ENCODE measurements at places on chromosomes 2 and 18.

DNA sequence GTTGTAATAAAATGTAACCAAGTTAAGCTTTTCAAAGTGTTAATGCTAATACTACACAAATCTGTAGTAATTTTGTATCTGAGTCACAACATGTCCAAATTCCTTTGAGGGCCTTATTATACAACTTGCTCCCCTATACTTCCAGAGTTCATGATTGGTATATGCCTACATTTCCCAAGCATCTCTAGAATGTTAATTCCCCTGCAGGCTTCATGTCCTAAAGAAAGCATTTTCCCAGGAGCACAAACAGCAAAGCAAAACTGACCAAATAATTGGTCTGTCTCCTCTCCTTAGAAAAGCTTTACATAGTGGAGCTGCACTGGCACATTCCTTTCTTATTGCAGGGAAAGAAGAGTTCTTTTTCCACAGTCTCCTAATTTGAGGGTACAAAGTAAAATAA is 3.7 kb downstream of the ALS2 start:
- no peak overlapping the region for H3K4me3 ChIP-seq
- DNase-seq = peak; percentile 21
- no peaks in the 10 kb centered on the region for H3K27me3 ChIP-seq
- no peak overlapping the region for H3K27ac ChIP-seq

DNA sequence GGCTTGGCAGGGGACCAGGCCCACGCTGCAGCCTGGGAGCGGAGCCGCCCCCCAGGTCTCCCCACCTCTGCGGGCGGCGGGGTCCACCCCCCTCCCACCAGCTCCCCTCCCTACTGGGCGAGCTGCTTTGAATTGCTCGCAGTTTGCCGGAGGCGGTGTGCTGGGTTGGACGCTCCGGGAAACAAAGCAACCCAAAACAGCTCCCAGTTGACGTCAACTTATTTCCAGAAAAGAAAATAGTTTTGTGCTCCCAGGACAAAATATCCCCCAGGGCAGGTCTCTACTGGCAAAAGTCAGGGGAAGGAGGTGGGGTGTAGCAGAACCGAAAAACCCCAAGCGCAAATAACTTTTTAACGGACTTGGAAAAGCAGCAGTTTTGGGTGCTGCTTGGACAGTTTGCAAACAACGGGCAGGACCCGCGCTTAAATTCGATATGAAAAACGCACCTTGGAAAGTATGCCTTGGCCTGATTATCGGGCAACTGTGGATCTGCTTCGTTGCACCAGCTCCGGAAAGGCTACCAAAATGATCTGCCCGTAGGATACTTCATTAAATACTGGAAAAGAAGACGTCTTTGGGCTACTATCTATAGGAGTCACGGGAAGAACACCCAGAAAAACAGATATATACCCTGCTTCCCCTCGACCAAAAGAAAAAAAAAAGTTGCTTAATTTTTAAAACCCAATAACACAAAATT is 2.8 kb upstream of the KCTD1 start:
- H3K4me3 ChIP-seq = no peak overlapping the region
- H3K27ac ChIP-seq = no peak overlapping the region
- no peak for DNase-seq

- no peak overlapping the region for H3K27ac ChIP-seq
- H3K4me1 ChIP-seq = no peaks in the 10 kb centered on the region
- DNase-seq = peak; percentile 14
Measured at GRCh38 chr18:50218432-50219197, 23.7 kb upstream of the MYO5B start.

DNA sequence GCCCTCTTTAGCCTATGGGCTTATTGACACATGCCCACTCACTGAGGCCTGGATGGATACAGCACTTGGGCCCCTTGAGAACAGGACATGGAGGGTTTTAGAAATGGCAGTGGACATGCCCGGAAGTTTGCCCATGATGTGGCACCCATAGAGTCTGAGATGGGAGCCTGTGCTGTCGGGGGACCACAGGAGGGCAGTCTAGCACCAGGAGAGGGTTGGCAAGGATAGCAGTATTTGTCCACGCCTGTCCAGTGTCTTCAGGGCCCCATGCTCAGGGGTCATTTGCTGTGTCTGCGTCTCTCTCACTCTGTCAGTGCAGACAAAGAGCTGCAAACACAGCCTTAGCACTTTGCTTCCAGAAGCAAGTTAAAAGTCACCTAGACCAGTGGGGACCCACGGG is 48.7 kb downstream of the IL1RL2 start:
- H3K4me3 ChIP-seq = no peak overlapping the region
- no peaks in the 10 kb centered on the region for H3K27me3 ChIP-seq
- no peaks in the 10 kb centered on the region for H3K36me3 ChIP-seq
- peak; percentile 29 for DNase-seq

GRCh38 chr2:193326296-193326695 is 1131.6 kb upstream of the TMEFF2 start:
- no peaks in the 10 kb centered on the region for H3K4me1 ChIP-seq
- no peak overlapping the region for H3K27ac ChIP-seq
- no peaks in the 10 kb centered on the region for H3K36me3 ChIP-seq
- no peak overlapping the region for H3K4me3 ChIP-seq
- no peak for DNase-seq
